ENCODE measurements at places on chromosomes 12 and 14. TPM values are rescaled to one million over a fixed set of nuclear protein-coding genes. Genes with fewer than 3 reads are reported as not detected.

Gene SOCS2
- total RNA-seq, result 35.4 TPM

Gene PPP1R1A
- 10.0 TPM for total RNA-seq

Gene EID3
- 16.6 TPM for total RNA-seq

Gene RFLNA
- 7.2 TPM for total RNA-seq

Gene GLI1
- 0.63 TPM for total RNA-seq

Gene KLRG1
- 19.7 TPM for total RNA-seq

Gene KRT74
- not detected for total RNA-seq

Gene GPRC5D
- total RNA-seq, result not detected

Gene KCTD10
- total RNA-seq, result 67.6 TPM

Gene ZC2HC1C
- 2.8 TPM for total RNA-seq

Gene SIX6
- total RNA-seq, result not detected

Gene CRIP1
- total RNA-seq, result 1.6 TPM

Gene PROX2
- not detected for total RNA-seq

Gene VPS33A
- total RNA-seq, result 22.5 TPM

Gene OR6C65
- total RNA-seq, result not detected

Gene ARL1
- total RNA-seq, result 43.5 TPM

Gene DHRS1
- 13.8 TPM for total RNA-seq

Gene PRB2
- total RNA-seq, result not detected

Gene ADAM21
- not detected for total RNA-seq

Gene DBX2
- 1.6 TPM for total RNA-seq

Gene MUCL1
- total RNA-seq, result not detected

Gene KLHL33
- under 0.01 TPM for total RNA-seq

Gene CHFR
- 73.2 TPM for total RNA-seq

Gene OR4E2
- total RNA-seq, result not detected

Gene OR6C76
- total RNA-seq, result not detected

Gene SYT1
- total RNA-seq, result 168 TPM

Gene CLEC1B
- total RNA-seq, result not detected

Gene KRT86
- total RNA-seq, result not detected

Gene ABHD12B
- total RNA-seq, result not detected

Gene RIPK3
- total RNA-seq, result not detected

Gene RFX4
- 9.4 TPM for total RNA-seq

Gene PIP4K2C
- 13.8 TPM for total RNA-seq

Gene MTA1
- 97.7 TPM for total RNA-seq

Gene SERPINA3
- total RNA-seq, result 1.3 TPM

Gene ACOT4
- 1.6 TPM for total RNA-seq

Gene EXOC3L4
- not detected for total RNA-seq

Gene NOXRED1
- total RNA-seq, result 0.94 TPM

Gene POLR3B
- 16.6 TPM for total RNA-seq

Gene CEBPE
- not detected for total RNA-seq

Data from parietal lobe (tissue), 2 donors.